Endothelial cell (in vitro differentiated cells): ENCODE measurements at places on chromosomes 4 and X. TPM values are rescaled to one million over a fixed set of nuclear protein-coding genes. Genes with fewer than 3 reads are reported as not detected.

Gene ZGRF1
- total RNA-seq, result 15.6 TPM

Gene MFAP3L
- 6.3 TPM for total RNA-seq

Gene ATOH1
- not detected for total RNA-seq

- DNase-seq, result no peak
Observed at GRCh38 chr4:48409203-48409602, 67.9 kb downstream of the SLAIN2 start.

GRCh38 chrX:47097018-47097417 is 18.8 kb downstream of the RGN start:
- DNase-seq, result no peak

- DNase-seq, result no peak
Observed at GRCh38 chrX:132751063-132751690, 207.3 kb downstream of the HS6ST2 start.

- no peak for DNase-seq
Observed at GRCh38 chr4:4781936-4782707, 77.3 kb upstream of the MSX1 start.

- no peak for DNase-seq
Observed at GRCh38 chrX:13750812-13751211, 16.3 kb downstream of the OFD1 start.
